ENCODE measurements at places on chromosomes 3 and 15.
A peak's percentile ranks its signal among the peaks of the same experiment; 100 is the strongest.

DNA sequence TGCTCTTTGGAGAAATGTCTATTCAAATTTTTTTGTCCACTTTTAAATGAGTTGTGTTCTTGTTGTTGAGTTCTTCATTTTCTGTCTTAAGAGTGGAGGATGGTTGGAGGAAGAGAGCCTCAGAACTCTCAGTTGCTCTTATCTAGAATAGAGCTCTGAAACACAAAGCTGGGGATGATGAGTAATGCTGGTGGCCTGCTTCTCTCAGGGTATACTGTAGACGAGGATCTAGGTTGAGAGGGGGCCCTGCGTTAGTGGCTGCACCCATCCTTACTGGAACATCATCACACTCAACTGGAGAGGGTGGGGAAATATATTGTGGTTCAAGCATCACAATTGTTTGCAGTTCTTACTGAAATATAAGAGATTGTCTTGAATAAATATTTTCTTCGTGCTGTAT is 1.8 kb downstream of the SPTSSB start:
- no peak for DNase-seq

DNA sequence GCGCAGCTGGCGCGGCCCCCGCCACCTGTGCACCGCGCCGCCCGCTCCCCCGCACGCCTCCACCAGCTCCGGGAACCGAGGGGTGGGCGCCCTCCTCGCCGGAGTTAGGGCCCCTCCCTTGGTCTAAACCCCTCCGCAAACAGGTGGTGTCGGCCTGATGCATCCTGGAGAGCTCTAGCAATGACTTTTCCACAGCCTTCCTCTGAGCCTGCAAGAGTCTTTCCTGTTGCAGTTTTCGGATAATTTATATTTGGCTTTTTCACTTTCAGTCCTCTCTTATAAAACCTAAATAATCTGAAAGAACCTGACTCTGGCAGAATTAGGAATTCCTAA is 334 bp upstream of the IGSF11 start:
- no peak for DNase-seq

DNA sequence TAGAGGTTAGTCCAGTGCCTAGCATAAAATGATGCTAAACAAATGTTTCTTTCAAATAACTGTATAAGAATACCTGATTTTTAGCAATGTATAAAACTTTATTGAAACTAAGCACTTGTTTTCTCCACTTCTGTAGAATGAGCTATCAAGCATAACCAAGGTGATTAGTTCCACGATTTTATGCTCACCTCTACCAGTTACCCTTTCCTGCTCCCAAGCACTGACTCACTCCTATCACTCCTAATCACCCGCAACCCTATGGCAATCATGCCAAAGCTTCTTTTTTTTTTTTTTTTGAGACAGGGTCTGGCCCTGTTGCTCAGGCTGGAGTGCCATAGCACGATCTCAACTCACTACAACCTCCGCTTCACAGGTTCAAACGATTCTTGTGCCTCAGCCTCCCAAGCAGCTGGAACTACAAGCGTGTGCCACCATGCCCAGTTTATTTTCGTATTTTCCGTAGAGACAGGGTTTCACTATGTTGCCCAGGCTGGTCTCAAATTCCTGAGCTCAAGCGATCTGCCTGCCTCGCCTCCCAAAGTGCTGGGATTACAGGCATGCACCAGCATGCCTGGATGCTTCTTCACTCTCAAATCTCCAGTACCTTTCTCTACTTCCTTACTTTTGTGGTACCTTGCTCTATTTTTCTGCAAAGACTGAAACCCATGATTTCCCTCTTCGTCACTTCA is 3.9 kb downstream of the HSPBAP1 start:
- DNase-seq = no peak

DNA sequence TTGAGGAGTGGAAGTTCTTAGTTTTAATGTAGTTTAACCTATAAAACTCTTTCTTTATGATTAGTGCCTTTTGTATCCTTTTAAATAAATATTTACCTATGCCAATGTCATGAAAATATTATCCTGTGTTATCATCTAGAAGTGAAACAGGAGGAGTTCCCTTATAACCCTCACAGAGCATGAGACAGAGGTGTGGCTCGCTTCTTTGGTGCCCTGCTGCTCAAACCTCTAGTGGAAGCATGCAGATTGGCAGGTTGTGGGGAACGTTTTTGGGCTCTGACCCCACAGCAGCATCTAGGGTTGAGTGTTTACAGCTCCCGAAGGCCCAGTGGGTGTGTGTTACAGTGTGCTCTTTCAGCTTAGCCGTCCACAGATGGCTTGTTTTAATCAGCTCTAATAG is 459.4 kb upstream of the AZI2 start:
- no peak for DNase-seq

GRCh38 chr15:41286665-41287333 is 45.6 kb downstream of the OIP5 start:
- DNase-seq = no peak

- DNase-seq = no peak
Measured at GRCh38 chr3:29347412-29347811, 66.5 kb downstream of the RBMS3 start.

DNA sequence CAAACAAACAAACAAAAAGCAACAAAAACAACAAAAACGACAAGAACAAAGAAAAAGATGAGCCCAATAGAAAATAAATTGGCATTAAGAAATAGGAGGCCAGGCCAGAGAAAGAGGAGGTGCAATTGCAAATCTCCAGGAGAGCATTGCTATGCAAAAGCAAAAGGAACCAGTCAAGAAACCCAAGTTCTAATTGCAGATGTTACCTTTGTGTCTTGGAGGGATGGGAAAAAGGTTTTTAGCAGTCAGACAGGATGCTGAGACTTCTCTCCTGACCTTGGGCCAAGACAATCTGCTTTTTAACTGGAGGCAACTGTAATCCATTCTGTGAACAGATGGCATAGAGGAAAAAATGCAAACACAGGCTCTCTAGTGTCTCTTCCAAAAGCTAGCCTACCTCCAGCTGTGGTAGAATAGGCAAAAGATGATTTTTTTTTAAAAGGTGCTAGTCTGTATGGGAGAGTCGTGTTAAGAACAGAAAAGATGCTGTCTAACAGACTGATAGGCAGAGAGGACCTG is 56.4 kb downstream of the LSAMP start:
- no peak for DNase-seq

GRCh38 chr3:42375121-42375800 is 35.1 kb downstream of the LYZL4 start:
- DNase-seq = no peak

- no peak for DNase-seq
Measured at GRCh38 chr3:105195260-105195659, 171.4 kb upstream of the ALCAM start.

GRCh38 chr15:25847051-25847450 is 16.1 kb downstream of the ATP10A start:
- no peak for DNase-seq

DNA sequence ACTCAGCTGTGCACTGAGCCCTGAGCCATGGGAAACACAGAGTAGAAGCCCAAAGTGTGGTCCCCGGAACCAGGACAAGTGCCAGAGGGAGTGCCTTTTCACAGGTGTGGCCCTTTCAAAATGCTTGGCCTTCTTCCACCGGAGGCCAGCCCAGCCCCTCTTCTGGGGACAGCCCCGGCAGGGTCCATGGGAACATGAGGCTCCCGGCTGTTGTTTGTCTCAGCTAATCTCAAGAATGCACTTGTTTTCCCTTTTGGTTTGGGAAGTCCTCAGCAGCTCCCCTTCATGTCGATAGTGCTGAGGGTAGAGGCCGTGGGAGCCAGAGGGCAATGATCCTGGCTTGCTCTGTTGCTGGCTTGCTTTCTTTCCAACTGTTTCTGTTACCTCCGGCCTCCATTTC is 91.1 kb upstream of the MRPS22 start:
- DNase-seq = no peak

DNA sequence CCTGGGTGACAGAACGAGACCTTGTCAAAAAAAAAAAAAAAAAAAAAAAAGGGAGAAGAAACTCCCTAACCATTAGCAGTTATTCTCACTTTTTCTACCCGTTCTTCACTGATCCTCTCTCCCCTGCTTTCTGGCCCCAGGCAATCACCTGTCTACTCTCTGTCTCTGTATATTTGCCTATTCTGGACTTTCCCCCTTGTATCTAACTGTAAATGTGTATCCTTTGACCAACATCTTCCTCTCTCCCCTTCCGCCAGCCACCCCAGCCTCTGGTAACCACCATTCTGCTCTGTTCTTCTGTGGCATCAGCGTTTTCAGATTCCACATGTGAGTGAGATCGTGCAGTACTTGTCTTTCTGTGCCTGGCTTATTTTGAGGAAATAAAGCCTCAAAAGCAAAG is 6.9 kb downstream of the CYFIP1 start:
- DNase-seq = no peak

- DNase-seq = no peak
Measured at GRCh38 chr3:142586803-142587406, 8.4 kb upstream of the ATR start.

GRCh38 chr3:152444029-152444641 is 175.4 kb downstream of the MBNL1 start:
- no peak for DNase-seq

GRCh38 chr3:12897381-12898289 is 56.3 kb upstream of the RPL32 start:
- DNase-seq = no peak

GRCh38 chr3:115160295-115160694 is 13.2 kb upstream of the ZBTB20 start:
- no peak for DNase-seq

GRCh38 chr3:52792961-52793695 is 1.5 kb upstream of the ITIH3 start:
- DNase-seq = no peak

GRCh38 chr3:141362736-141363135 is 5.6 kb upstream of the ZBTB38 start:
- no peak for DNase-seq

DNA sequence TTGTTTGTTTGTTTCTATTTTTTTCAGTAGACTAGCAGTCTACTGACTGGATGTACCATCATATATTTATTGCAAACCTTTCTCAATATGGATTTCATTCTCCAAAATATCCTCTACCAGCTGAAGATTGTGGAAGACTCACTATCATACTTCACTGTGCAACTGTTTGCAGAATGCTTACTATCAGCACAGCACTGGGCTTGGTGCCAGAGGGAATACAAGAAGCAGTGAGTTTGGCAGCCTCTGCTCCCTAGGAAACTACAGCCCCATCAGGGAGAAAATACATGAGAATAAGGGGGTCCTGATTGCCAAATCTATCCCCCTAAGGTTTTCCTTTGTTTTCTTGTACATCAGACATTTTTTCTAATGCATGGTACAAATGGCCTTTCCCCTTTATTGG is 27.5 kb downstream of the AQP9 start:
- DNase-seq = no peak

GRCh38 chr3:184815046-184815930 is 3.3 kb downstream of the VPS8 start:
- no peak for DNase-seq

- no peak for DNase-seq
Measured at GRCh38 chr3:54856271-54856670, 71.6 kb downstream of the LRTM1 start.

DNA sequence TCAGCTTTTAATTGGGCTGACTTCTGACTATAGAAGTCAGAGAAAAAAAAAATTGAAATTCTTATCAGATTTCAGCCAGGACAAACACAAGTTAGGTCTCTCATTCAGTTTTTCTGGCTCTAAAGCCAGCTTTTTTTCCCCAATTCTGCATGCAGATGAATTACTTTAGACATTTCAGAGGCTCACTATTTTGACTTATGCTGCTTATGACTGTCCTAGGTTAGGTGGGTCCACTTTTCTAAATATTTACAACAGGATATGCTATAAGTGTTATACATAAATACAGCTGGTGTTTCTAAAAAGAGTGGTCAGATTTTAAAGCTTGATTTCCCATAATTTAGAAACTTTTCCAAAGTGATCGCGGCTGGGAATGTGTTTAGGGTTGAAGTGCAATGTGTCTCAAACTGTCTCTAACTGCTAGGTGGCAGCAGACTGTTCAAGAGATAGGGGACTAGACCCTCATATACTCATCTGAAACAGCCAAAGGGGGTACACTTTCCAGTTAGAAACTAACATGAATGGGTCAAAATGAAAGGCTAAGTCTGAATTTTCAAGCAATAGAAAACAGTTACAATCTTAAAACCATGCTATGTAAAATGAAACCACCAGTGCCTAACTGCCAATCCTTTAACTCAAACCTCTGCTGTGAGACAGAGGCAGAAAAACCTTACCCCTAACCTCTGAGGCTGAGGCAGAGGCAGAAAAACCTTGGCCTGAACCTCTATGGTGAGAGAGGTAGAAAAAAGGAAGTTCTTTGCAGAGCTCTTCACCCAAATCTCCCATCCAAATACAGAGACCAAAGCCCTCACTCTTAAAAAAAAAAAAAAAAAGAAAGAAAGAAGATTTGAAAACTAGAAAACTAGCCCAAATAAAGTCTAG is 596.0 kb downstream of the NTRK3 start:
- DNase-seq = no peak

DNA sequence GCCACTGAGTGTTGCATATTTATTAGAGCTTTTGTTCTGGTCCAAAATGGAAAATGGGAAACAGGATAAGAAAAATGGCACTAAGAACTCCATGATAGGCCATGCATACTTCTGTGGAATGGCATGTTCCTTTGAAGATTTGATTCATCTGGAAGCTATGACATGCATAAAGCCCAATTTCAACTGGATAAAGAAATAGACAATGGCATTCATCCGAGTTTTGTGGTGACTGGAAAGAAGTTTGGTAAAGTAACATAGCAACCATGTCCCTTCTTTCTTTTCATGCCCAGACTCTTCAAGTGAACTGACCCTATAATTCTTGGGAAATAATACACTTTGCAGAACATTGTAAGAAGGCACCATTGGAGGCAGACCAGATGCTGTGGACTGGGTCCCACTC is 368.4 kb upstream of the IL12A start:
- no peak for DNase-seq

DNA sequence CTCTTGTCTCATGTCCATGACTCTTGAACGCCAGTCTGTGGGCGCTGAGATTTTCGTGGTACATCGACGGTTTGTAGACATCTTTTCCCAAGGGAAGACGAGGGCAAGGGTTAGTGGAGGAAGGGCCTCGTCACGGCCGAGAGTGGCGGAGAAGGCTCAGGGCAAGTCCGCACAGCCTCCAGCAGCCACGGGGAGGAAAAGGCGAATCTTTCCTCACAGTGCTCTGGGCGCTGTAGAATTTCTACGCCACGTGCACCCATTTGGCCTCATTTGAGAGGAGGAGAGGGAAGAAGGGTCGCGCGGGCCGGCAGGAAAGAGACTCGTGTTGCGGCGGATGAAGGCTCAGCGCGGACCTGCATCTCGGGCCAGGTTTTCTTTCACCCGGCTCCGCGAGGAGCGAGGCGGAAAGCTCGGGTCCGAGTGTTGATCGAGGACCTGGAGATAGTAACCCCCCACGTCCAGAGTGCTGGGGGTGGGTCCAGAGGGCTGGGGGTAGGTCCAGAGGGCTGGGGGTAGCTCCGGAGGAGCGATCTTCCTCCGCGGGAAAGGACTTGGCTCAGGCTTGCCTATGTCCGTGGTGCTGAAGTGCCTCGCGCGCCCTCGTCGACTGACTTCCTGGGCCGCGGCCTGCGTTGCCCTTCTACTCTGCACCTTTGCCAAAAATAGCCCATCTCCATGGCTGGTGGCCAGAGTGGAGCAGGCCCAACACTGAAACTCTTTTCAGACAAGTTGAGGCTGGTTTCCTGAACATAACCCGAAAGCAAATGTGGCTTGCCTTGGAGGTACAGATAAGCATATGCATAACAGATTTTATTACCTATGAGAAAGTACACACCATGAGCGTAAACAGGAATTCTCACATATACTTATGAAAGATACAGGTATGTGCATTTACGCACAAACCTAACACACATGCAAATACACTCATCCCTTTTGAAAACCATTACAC is 1.1 kb downstream of the SLC35G2 start:
- peak; percentile 67 for DNase-seq
